ENCODE measurements at places on chromosomes 1 and 21. TPM values are rescaled to one million over a fixed set of nuclear protein-coding genes. Genes with fewer than 3 reads are reported as not detected.

DNA sequence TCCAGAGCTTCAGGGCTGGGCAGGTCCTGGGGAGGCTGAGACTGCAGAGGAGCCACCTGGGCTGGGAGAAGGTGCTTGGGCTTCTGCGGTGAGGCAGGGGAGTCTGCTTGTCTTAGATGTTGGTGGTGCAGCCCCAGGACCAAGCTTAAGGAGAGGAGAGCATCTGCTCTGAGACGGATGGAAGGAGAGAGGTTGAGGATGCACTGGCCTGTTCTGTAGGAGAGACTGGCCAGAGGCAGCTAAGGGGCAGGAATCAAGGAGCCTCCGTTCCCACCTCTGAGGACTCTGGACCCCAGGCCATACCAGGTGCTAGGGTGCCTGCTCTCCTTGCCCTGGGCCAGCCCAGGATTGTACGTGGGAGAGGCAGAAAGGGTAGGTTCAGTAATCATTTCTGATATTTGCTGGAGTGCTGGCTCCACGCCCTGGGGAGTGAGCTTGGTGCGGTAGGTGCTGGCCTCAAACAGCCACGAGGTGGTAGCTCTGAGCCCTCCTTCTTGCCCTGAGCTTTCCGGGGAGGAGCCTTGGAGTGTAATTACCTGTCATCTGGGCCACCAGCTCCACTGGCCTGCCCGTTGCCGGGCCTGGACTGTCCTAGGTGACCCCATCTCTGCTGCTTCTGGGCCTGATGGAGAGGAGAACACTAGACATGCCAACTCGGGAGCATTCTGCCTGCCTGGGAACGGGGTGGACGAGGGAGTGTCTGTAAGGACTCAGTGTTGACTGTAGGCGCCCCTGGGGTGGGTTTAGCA, 9.3 kb downstream of the MYBPH start:
- H3K4me1 ChIP-seq: no peaks in the 10 kb centered on the region
- H3K27me3 ChIP-seq: no peaks in the 10 kb centered on the region
- no peak overlapping the region for H3K4me3 ChIP-seq
- no peaks in the 10 kb centered on the region for H3K36me3 ChIP-seq

DNA sequence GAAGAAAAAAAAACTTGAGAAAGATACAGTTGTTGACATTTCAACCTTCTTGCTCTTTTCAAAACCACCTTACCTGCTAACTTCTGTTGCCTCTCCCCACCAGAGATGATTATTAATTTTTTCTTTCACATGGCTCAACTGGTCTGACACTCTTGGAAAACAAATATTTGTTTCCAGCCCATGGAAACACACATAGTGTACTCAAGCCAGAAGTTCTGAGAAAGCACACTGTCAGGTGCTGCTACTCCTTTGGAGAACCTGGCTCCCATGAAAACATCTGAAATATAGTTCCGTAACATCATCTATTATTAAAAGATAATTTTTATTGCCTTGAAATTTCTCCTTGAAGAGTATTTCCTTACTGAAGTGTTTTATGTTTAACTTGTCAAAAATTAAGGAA, 145.0 kb upstream of the C1orf105 start:
- no peak overlapping the region for H3K27ac ChIP-seq
- no peak overlapping the region for H3K4me3 ChIP-seq
- no peaks in the 10 kb centered on the region for H3K36me3 ChIP-seq
- no peaks in the 10 kb centered on the region for H3K4me1 ChIP-seq

The IL19 gene
- total RNA-seq: not detected

The IFI16 gene
- 174 TPM for total RNA-seq

DNA sequence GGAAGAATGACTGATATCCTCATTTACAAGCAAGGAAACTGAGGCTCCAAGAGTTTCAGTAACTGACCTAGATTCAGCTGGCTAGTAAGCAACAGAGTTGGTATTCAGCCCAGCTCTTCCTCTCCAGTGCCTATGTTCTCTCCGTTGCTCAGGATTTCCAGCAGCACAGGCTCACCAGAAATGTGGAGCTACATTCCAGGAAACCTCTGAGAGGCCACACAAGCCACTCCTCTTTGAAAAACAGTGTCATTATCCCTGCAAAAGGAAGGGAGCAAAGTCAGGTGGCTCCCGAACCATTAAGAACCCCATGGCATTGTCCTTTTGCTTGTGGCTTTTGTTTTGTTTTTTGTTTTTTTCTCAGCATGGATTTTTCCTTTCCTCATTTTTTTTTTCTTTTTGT, 40.6 kb upstream of the DUSP10 start:
- no peak for DNase-seq
- peaks cover 6% of the 10 kb centered on the region for H3K27me3 ChIP-seq
- no peak overlapping the region for H3K27ac ChIP-seq
- no peaks in the 10 kb centered on the region for H3K36me3 ChIP-seq
- H3K4me1 ChIP-seq: no peaks in the 10 kb centered on the region
- H3K4me3 ChIP-seq: no peak overlapping the region

- DNase-seq: no peak
- no peaks in the 10 kb centered on the region for H3K4me1 ChIP-seq
- H3K27ac ChIP-seq: no peak overlapping the region
- H3K36me3 ChIP-seq: no peaks in the 10 kb centered on the region
- H3K4me3 ChIP-seq: no peak overlapping the region
Observed at GRCh38 chr21:32190493-32191144, 88.2 kb downstream of the MIS18A start.

DNA sequence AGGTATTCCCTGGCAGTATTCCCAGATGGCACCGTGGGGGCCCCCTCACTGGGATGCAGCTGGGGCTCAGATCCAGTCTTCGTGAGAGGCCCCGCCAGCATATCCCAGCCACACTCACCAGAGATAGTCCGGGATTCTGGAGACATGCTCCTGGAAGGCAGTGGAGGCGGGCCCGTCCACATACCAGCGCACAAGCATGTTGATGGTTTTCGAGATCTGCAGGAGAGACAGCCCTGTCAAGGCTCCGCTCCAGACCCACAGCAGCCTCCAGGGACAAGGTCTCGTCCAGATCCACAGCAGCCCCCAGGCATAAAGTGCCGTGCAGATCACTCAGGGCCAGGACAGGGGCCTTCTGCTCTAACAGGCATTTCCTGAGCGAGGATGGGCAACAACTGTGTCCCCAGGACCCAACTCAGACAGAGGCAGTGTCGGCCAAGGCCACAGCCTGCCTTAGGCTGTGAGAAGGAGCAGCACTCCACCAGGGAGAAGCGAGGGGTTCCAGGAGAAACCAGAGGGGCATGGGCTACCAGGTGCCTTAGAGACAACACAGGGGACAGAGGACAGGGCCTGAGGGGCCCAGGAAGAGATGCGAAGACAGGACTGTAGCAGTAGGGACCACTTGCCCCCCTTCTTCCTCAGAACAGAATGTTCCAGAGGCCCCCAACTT, 14.8 kb downstream of the LSS start:
- no peaks in the 10 kb centered on the region for H3K4me1 ChIP-seq
- peaks cover 25% of the 10 kb centered on the region for H3K36me3 ChIP-seq
- no peak for DNase-seq

DNA sequence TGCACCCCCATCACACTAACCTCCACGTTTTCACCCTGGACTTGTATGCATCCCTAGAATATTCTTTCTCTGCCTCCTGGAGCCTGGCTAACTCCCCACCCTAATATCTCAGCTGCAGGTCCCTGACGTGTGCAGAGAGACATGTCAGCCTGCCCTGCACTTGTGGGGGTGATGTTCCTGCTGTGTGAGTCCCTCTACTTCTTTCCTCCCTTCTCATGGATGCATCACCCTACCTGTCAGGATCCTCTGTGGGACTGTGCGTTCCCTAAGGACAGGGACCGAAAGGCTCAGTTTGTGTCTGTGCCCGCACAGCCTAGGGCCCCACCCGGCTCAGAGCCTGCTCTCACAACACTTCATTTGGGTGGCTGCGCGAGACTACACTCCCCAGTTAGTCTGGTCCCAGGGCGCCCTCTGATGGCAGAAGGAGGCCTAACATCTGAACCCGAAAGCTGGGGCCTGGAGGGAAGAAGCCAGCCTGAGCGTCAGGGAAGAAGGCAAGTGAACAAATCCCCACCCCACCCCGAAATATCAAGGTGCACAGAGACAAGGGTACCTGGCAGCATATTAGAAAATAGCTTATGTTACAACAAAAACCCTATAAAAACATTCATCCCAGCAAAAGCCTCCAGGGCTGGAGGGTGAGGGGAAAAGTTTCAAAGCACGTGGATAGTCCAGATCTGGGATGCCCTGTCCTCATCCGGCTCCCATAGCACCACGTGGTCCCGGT, 3.7 kb downstream of the CD52 start:
- no peaks in the 10 kb centered on the region for H3K27me3 ChIP-seq
- no peaks in the 10 kb centered on the region for H3K36me3 ChIP-seq
- no peaks in the 10 kb centered on the region for H3K4me1 ChIP-seq
- H3K4me3 ChIP-seq: no peak overlapping the region

- no peak overlapping the region for H3K4me3 ChIP-seq
- H3K4me1 ChIP-seq: peaks cover 36% of the 10 kb centered on the region
- H3K27me3 ChIP-seq: no peaks in the 10 kb centered on the region
- DNase-seq: no peak
- no peak overlapping the region for H3K27ac ChIP-seq
- H3K36me3 ChIP-seq: peaks cover 2% of the 10 kb centered on the region
Observed at GRCh38 chr1:203667616-203668015, 41.0 kb downstream of the ATP2B4 start.

DNA sequence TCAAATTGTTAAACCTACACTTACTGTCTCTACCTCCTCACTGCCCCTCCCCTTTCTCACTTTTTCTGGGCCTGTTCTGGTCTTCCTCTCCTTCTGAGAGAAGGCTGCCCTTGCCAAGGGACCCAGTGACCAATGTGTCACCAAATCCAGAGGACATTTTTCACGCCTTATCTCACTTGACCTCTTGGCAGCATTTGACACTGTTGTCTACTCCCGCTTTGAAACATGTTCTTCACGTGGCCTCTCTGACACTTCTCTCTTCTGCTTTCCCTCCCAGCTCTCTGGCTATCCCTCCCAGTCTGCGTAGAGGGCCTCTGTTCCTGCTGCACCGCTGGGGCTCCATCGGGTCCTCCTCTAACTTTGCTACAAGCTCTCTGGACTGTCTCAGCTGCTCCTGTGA, 25.3 kb downstream of the KCNQ4 start:
- DNase-seq: no peak
- no peaks in the 10 kb centered on the region for H3K4me1 ChIP-seq
- no peak overlapping the region for H3K27ac ChIP-seq
- H3K4me3 ChIP-seq: no peak overlapping the region

The AQP10 gene
- not detected for total RNA-seq

Measured in endothelial cell of umbilical vein (primary cell).